Stimulated activated CD8-positive, alpha-beta memory T cell treated with anti-CD3 and anti-CD28 coated beads, Interleukin-4, amount 100 ng/mL, for 1 hour (primary cell): ENCODE measurements at places on chromosomes 6 and 20.

DNA sequence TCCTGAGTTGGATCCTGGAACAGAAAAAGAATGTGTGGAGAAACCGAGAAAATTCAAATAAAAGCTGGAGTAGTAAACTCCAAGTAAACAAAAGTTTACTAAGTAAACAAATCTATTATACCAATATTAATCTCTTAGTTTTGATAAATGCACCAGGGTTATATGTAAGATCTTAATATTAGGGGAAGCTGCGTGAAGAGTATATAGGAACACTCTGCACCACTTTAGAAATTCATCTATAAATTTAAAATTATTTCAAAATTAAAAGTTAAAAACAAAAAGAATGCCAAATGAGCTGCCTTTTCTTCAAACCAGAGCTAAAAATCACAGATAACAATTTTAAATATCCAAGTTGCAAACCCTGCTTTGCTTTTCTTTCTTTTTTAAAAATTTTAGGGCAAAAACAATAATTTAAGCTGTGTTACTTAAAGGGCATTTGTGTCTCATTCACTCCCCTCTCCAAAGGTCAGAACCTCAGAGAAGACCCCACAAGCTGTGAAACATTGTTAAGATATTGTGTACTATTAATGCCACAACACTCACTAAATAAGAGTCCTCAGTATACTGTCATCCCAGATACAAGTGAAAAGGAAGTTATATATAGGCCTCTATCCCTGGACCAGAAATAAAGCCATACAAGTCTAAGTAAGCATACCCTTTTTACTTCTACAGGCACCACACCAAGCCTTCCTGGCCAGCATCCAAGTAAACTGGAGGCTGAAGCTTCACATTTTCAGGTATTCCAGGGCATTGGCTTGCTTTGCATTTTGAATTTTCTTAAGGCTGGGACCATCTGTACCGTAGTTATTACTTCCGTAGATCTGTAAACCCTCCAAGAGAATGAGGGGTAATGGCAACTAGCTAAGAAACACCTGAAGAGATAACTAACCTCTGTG is 7.0 kb downstream of the DNAAF9 start:
- no peak for DNase-seq

DNA sequence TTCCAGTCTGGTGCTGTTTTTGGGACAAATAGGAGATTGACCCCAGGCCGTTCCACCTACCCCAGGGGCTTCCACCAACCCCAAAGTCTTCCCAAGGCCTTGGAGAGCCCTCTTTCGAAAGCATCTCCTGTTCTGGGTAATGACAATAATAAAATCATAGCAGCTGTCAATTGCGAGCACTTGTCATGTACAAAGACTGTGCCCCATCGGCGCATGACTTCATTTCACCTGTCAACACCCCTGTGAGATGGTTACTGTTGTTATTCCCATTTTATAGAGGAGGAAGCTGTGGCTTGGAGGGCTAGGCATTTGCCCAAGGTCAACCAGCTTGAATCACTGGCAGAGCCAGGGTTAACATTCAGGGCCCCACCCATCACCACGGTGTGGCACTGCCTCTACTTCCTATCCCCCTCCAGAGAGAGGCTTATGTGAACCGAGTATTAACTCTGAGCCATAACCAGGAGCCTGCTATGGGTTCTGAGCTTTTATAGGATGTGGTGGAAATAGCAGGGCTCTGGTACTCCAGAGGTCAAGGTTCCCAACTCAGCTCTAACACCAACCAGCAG is 51.2 kb downstream of the HNF4A start:
- DNase-seq = no peak

DNA sequence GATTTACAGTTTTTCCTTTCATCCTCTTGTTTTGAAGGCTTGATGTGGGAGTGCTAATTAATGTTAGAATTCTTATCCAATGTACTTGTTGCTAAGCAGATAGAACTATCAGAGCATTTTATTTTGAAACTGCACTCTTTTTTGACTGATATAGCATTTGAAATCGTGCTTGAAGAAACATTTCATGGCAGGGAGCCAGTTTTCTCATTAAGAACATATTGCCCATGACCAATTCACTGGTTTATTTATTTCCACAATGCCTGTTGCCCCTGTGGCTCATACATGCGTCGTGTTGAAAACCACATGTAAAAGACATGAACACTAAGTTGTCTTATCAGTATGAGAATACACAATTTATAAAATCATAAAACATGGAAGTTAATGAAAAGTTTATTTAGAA is 479.7 kb upstream of the FLRT3 start:
- no peak for DNase-seq

DNA sequence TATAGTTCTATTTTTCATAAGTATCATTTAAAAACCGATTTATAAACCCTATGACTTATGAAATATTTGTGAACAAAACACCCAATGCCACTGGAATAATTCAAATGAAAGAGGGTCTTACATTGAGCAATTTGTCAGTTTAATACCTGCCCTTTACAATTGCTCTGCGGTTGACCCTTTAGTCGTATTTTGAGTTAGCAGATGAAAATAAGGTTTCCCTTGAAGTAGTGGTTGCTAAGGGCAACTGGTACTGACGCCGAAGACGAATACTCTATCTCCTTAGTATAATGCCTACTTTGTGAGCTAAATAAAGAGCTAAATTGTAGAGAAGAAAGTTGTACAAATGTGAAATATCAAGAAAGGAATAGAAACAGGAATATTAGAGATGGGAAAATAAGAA is 69.4 kb downstream of the KCNQ5 start:
- no peak for DNase-seq

GRCh38 chr6:52389264-52389625 is 27.3 kb downstream of the PAQR8 start:
- no peak for DNase-seq

DNA sequence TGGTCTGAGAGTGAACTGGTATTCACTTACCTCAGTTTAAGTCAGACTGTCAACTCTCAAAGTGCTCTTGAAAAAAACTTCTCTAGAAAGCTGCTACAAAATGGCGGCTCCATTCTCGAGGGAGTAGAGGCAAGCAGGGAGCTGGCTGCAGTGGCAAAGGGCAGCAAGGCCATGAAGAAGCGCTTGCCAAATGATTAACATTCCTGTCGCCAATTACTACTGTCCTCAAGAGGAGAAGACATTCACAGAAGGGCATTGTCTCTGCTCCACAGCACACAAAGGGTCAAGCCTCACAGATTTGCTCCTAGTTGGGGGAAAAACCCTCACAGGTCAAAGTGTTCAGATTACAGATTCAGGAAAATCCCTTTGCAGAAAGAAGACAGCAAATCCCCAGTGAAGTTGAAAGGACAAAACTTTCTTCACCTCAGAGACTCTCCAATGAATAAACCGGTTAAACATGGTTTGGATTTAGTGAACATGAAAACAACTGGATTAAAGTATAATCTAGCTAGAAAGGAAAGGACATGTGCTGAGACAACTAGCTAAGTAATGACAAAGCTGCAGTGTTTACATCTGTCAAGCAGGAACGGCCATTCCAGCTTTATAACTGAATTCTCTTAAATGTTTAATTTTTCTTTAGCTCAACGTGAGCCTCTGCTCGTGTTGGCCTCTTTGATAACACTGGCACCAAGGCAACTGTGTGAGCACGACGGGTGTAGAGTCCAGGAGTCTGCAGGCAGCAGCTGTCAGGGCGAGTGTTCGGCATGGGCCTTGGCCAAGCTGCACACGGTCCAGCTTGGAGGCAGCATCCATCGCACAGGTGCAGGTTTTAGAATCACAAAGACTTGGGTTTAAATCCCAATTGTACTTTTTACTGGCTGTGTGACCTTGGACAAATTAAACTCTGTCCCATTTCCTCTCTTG is 37.6 kb downstream of the NR2E1 start:
- no peak for DNase-seq
